ENCODE measurements at places on chromosomes 12 and 14.

DNA sequence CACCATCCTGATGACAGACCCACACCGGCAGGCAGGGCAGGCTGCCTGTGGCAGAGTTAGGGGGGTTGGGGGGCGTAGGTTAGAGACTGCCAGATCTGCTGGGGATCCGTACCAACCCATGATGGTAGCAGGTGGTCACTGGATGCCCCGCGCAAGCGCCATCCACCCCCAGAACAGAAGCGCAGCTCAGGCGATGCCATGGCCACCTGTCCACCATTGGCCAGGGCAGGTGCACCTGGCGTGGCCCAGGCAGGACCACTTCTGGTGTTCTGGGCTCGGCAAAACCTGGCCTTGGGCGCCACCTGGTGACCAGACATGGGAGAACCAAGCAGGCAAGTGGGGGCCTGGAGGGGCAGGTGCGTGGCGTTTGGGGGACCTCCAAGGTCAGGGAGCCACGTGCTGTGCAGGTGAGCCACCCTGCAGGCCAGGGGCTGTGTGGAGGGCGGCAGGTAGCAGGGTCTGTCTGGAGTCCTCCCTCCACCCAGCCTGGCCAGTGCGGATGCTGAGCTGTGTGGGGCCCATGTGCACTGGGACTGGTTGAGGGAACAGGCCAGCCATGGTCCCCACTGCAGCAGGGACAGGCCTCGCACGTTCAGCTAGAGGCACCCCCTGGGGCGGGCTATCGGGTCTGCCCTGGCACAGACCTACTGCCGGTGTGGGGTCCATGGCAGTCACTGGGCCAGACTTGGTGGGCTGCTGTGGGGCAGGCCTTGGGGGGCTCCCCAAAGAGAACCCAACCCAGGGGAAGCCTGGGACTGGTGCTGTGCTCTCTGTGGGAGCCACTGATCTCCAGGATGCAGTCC is 15.6 kb downstream of the BAG5 start:
- peak; percentile 80 for DNase-seq

DNA sequence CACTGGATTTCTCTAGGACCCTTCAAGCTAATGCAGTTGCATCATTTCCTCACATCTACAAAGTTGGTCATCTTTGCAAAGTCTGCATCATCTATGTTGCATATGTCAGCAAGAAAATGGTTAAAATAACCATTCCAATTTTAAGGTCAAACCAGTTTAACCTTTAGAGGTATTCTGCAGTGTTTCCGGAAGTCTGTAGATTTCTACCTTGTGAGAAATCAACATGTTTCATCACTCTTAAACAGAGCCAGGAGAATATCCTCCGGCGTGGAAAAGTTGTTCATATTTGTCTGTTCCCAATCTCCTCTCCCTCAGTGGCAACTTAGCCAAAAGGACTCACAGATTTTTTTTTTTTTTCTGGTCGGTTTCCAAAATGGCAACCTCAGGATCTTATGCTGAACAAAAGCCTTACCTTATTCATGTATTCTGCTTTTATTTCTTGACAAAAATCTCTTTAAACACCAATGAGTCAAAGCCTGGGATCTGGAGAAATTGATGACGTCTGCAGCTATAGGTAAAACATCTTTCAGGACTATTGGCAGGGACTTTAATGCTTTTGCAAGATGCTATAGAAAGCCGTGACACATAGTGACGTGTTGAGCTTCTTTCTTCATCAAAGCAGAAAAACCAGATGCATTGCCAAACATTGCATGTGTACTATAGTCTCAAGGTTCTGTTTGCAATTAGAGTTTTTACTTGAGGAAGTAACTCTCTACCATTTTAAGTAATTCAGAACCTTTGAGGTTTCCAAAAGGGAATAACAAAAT is 16.0 kb upstream of the CDK17 start:
- no peak for DNase-seq

GRCh38 chr12:29148596-29148910 is 525 bp upstream of the FAR2 start:
- no peak for DNase-seq

GRCh38 chr12:59444932-59445331 is 150.9 kb upstream of the SLC16A7 start:
- peak; percentile 32 for DNase-seq

DNA sequence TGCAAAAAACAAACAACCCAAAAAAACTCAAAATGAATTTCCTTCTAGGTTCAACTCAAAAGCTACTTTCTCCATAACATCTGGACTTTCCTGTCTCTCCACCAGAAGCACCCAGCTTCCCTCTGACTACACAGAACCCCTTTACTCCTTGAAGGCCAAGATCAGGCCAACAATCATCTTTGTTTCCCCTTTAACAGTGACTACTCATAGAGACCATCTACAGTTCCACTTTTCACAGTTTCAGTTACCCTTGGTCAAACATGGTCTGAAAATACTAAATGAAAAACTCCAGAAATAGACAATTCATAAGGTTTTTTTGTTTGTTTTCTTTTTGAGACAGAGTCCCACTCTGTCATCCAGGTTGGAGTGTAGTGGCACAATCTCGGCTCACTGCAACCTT is 11.8 kb downstream of the GCH1 start:
- DNase-seq: no peak

Data from CD4-positive, alpha-beta T cell treated with Interleukin-10 for 1 hour (primary cell).